ENCODE measurements at places on chromosomes 3 and 15. TPM values are rescaled to one million over a fixed set of nuclear protein-coding genes. Genes with fewer than 3 reads are reported as not detected.

Gene ANKUB1
- total RNA-seq, result 0.36 TPM

Gene FILIP1L
- 5.3 TPM for total RNA-seq

Gene SUSD5
- total RNA-seq, result 1.5 TPM

Gene ATP8B4
- total RNA-seq, result 15.3 TPM

Gene CRBN
- total RNA-seq, result 101 TPM

Gene COL6A5
- 1.5 TPM for total RNA-seq

Gene SEMA3B
- 3.4 TPM for total RNA-seq

Gene CX3CR1
- 7.9 TPM for total RNA-seq

Gene CHRNA7
- total RNA-seq, result 7.3 TPM

Gene TIPARP
- total RNA-seq, result 17.7 TPM

Gene CLEC3B
- 17.1 TPM for total RNA-seq

Gene DHX30
- total RNA-seq, result 65.0 TPM

DNA sequence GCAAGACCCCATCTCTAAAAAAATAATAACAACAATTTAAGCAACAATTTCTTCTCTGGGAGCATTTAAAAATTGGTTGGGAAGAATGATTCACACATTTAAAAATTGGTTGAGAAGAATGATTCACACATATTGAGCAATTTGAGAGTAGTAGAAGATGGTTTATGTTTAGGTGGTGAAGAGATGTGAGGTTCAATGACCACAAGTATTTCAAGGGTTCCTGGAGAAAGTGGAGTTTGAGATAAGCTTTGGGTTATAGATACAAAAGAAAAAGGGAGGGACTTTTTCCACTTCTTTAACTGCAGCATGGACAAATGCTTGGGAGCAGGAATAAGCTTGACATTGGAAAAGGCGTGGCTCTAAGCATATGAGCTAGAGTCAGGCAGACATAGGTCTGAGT, 145.7 kb upstream of the NPHP3 start:
- no peak for DNase-seq

DNA sequence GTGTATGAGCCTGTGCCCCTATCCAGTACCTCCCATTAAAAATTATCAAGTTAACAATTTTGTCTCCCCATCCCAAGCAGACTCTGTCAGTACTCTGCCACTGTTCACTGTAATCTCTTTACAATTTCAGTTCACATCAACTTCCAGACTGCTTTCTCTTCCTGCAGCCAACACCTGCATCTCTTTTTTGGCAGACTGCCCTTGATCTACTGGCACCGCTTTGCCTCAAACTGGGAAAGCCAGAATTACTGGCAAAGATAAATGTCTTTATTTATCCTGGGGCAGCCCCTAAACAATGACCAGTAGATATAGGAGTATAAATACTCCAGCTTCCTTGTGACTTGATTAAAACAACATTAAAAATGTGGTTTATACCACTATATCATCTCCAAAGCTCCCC, 494.1 kb downstream of the ZNF385D start:
- peak; percentile 8 for DNase-seq

DNA sequence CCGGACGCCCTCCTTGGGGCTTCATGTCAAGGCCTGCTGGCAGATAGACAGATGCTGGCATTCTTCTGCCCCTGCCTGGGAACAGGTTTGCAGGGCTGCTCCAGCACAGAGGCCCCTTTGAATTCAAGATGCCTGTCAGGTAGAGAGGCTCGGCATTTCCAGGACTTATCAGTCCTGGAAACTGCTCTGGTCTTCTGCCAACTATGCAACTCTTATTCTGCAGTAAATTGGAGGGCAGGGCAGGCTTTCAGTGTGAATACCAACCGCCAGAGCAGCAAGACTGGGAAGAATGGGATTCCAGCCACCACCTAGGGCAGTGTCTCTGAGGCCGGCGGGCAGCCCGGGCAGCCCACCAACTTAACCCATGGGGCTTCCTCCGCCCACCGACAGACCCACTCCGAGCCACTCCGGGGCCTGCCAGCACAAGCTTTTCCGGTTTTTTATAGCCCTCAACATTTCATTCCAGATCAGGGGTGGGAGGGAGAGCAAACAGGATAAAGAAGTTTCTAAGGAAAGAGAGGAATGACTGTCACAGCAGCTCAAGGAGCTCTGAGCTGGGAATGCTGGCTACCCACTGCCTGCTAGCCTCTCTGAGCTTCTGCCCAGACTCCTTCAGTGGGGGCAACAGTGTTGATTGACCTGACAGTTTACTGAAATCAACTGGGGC, 140.9 kb downstream of the NTRK3 start:
- no peak for DNase-seq

- no peak for DNase-seq
Measured at GRCh38 chr3:144036498-144036897, 64.9 kb downstream of the DIPK2A start.

DNA sequence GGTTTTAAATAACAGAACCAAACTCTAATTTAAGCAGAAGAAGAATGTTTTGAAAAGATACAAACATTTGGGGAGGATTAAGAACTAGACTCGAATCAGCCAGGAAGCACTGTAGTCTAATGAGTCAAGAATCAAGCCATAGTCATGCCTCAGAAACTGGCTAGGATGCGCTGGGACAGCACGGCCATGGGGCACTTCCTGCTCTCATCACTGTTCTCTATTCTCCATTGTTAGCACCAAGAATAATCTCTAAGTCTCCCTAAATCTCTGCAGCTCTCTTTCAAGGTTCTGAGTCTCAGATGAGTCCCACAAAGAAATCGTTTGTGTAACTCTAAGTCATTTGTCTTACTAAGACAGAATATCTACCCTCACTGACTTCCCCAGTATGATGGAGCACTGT, 399.0 kb upstream of the KCNMB2 start:
- no peak for DNase-seq

GRCh38 chr3:26535151-26535550, 87.4 kb upstream of the LRRC3B start:
- no peak for DNase-seq

DNA sequence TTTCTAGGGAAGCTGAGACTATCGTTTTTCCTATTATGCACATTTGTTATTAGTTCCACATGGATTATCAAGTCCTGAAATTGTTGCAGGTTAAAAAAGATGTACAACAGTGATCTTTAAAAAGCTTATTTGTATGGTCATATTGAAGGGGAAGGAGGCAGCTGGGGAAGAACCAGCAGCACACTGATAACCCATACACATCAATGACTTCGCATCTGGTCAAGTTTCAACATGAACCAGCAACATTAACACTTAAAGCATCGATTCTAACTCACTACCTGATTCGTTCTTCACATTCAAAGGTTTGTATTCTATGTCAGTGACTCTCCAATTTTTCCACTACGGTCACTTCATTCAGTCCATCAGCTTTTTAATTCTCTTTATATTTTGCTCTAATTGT, 56.4 kb downstream of the NCEH1 start:
- DNase-seq, result no peak

- DNase-seq, result no peak
Measured at GRCh38 chr3:179949869-179950268, 86.9 kb downstream of the PEX5L start.

- no peak for DNase-seq
Measured at GRCh38 chr15:85541744-85542143, 161.3 kb downstream of the AKAP13 start.

DNA sequence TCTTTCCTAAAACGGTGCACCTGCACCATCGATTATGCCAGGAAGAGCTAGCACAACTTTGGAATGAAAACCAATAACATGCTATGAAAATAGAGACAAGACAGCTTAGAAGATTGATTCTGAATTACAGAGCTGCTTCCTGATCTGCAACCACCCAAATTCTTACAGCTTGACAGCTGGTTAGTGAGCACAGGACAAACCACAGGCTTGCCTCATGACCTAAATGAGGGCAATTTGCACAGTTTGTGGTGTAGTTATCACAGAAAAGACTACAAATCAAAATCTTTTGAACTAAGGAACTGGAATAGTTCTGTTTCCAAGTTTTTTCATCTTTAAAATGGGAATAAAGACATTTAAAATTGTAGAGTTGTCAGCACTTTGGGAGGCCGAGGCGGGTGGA, 533.5 kb downstream of the NAALADL2 start:
- DNase-seq, result no peak

DNA sequence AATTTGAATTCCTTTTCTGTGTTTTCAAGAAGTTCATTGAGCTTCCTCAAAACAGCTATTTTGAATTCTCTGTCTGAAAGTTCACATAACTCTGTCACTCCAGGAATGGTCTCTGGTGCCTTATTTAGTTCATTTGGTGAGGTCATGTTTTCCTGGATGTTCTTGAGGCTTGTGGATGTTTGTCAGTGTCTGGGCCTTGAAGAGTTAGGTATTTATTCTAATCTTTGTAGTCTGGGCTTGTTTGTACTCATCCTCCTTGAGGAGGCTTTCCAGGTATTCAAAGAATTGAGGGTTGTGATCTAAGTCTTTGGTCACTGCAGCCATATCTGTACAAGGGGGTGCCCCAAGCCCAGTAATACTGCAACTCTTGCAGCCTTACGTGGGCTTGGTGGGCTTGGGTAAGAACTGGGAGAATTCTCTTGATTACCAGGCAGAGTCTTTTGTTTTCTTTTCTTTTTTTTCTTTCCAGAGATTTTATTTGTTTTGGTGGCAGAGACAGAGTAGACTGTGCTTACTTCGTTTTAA, 19.3 kb upstream of the CCNDBP1 start:
- no peak for DNase-seq

DNA sequence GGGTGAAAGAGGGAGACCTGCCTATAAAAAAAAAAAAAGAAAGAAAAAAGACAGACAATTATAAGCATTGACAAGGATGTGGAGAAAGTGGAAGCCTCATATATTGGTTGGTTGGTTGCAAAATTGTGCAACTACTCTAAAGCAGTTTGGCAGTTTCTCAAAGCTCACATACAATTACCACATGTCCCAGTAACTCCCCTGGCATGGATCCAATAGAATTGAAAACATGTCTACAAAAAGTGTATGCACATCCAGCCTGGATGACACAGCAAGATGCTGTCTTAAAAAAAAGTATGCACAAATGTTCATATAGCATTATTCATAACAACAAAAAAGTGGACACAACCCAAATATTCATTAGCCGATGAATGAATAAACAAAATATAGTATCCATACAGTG, 19.5 kb downstream of the SETMAR start:
- no peak for DNase-seq

- no peak for DNase-seq
Measured at GRCh38 chr15:48006031-48006511, 114.7 kb upstream of the SLC24A5 start.

- no peak for DNase-seq
Measured at GRCh38 chr3:74845081-74845480, 230.6 kb upstream of the CNTN3 start.

GRCh38 chr3:41026394-41027177, 172.7 kb upstream of the CTNNB1 start:
- peak; percentile 32 for DNase-seq

- no peak for DNase-seq
Measured at GRCh38 chr3:23840521-23840920, 34.8 kb downstream of the UBE2E1 start.

- DNase-seq, result no peak
Measured at GRCh38 chr3:189557824-189558223, 73.4 kb upstream of the TP63 start.

GRCh38 chr15:47427463-47427862, 289.8 kb upstream of the SEMA6D start:
- no peak for DNase-seq

Data from cerebellum (tissue), 4 donors.